ENCODE measurements at places on chromosomes 1 and 21.
A peak's percentile ranks its signal among the peaks of the same experiment; 100 is the strongest.

GRCh38 chr1:9687874-9688582 lies 36.5 kb downstream of the PIK3CD start:
- DNase-seq, result no peak

- DNase-seq, result no peak
These were observed 9.8 kb downstream of the EDN2 start for GRCh38 chr1:41474490-41475271.

- DNase-seq, result no peak
These were observed 102.9 kb downstream of the PTPRC start for GRCh38 chr1:198741744-198742143.

DNA sequence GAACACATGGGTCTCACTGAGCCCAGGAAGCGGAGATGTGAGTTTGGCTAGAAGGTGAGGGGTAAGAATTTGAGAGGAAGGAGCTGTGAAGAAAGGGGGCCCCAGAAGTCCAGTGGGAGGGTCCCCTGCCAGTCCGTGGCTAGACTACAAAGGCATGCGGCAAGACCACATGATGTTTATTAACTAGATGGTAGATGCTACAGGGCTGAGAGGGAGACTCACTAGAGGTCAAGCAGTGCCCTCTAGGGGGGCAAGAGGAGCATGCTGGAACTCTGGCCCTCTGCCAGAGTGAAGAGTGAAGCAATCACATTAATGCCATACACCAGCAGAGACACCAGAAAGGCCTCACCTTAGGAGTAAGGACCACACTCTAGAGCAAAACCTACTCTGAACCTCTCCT lies 12.2 kb downstream of the KIAA0319L start:
- DNase-seq, result peak; percentile 77

DNA sequence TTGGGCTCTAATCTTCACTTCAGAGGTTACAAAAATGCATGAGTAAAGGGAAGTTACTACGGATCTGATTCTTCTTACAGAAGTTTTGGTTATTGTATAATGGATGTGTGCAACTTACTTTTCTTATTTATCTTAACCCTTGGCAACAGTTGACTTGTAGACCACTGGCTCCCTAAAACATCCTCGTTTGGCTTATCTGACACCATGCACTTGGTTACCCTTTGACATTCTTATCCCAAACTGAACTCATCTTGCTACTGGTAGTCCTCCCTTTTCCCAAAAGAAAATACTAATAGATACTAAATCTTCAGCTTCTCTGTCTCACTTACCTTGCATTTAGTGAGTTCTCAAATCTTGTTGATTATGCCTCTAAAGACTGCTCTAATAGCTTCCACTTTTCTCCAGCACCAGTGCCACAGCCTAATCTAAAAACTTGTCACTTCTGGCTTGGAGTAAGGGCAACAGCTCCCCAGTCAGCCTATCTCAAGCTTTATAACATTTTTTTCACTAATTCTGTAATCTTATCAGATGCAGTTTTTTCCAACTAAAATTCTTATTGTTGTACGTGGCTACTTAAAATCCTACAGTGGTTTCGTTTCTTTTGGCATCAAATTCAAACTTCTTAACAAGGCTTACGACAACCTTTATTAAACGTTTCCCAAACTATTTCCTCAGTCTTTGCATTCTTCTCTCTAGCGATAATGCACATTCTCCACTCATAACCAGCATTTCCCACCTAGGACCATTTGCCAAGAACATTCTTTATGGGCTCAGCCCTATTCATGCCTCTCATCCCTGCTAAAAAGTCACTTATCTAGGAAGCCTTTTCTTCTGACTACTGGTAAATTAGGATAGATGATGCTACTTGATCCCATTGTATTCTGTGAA lies 204.2 kb downstream of the KCNT2 start:
- no peak for DNase-seq

DNA sequence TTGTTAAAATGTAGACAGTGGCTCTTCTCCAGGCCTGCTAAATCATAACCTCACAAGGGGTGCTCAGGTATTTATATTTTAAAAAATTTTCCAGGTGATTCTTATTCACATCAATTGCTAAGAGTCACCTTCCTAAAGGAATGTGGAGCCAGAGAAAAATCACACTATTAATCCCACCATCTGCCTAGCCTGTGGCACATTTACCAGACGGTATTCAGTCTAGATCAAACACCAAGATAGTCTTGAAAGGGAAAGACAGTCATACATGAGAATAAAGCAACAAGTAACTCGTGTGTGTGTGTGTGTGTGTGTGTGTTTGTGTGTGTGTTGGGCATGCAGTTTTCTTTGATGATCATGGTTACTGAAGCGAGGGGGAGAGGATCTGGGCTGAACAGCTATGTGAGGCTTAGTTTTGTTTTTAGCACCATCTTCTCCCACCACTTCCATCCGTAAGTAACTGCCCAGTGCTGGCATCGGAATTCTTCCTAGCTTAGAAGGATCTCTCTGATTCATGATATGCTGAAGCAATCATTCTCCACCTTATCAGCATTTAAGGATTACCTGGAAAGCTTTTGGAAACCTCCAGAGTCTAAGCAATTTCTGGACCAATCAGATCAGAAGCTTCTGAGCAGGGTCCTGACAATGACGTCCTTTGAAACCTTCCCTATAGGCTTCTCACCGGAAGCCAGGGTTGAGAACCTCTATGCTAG lies 2.4 kb upstream of the DPT start:
- no peak for DNase-seq

DNA sequence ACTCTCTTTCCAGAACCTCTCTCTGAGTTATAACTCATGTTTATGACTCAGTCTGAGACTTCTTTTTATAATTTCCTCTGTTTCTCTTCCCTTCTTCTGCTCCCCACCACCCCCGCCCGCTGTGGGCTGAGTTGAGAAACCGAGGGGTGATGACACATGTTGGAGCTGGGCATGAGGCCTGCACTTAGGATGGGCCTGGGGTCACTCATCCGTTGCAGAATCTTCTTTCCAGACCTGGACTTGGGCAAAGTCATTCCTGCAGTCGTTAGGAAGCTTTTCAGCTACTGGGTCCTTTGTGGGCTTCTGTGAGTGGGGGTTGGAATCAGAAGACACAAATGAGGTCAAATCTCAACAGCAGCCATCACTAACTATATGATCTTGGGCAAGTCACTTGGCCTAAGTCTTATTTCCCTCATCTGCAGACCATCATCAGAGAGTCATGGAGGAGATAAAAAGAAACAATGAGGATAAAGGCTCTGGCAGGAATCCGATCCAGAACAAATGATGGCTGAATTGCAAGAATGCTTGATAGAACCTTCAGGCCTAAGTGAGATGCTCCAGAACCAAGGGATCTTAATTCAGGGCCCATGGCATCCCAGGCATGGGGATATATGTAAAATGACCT lies 53.4 kb downstream of the RPS6KA1 start:
- no peak for DNase-seq

DNA sequence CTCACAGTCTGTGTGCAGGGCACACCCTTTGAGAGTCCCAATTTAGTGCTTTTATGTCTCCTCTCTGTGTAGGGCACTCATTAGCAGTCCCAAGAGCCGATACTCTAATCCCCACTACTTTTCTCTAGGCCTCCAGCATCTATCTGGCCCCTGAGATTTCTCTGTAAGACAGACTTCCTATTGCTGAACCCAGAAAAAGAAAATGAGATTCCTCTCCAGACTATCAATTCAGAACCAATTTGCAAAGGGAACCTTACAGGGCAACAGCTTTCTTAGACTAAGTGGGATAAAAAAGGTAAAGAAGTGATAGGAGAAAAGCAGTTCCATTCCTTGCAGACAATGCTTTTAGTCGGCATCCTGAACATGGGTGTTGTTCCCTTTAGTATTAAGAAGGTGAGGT lies 172.2 kb downstream of the EDEM3 start:
- DNase-seq, result no peak

GRCh38 chr1:61561666-61562065 lies 163.3 kb downstream of the TM2D1 start:
- DNase-seq, result no peak

DNA sequence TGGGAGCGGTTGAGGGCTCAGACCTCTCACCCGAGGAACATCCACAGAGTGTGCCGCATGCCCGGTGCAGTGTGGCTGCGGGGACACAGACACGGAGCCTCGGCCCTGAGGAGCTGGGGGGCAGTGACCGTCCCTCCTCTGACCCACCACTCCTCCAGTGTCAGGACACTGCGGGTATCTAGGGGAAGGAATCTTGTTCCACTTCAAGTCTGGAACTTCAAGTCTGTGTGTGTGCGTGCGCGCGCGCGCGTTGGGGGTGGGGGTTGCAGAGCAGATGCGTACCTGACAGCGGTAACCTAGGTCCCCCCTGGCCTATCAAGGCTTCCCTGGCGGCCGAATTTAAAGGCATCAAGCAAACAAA lies 17.3 kb downstream of the PCSK9 start:
- no peak for DNase-seq

- DNase-seq, result peak; percentile 95
These were observed 7.7 kb downstream of the ARHGEF2 start for GRCh38 chr1:155970531-155971167.

DNA sequence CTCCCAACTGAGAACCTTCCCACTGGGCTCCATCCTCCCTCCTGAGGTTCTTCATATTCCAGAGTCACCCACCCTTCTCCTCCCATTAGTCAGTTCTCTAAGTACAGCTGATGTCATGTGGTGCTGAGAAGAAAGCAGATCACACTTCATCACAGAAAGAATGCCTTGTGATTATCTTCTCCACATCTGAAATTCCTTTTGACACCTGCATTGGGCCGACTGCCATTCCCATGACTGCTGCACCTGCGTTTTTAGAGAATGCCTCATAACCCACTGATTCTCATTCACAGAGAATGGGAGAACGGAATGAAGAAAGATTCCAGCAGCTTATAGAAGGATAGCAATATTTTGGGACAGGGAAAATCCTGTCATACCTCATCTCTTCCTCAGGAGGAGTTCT lies 14.3 kb downstream of the LEPR start:
- DNase-seq, result no peak

DNA sequence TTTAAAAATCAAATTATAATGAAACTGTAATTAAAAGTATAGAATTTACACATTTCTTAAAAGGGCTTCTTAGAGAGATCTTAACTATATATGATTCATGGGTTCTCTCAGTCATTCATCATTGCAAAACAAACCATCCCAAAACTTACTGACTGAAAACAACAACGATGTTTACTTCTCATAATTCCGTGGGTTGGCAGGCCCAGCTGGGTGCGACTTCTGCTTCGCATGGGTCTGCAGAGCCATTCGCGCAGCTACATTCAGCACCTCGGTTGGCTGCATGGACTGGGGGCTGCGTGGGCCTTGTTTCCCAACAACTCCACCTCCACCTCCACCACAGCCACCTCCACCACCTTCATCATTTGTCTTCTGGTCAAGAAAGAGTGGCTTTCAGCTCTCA lies 4.0 kb downstream of the SLAMF8 start:
- DNase-seq, result no peak

DNA sequence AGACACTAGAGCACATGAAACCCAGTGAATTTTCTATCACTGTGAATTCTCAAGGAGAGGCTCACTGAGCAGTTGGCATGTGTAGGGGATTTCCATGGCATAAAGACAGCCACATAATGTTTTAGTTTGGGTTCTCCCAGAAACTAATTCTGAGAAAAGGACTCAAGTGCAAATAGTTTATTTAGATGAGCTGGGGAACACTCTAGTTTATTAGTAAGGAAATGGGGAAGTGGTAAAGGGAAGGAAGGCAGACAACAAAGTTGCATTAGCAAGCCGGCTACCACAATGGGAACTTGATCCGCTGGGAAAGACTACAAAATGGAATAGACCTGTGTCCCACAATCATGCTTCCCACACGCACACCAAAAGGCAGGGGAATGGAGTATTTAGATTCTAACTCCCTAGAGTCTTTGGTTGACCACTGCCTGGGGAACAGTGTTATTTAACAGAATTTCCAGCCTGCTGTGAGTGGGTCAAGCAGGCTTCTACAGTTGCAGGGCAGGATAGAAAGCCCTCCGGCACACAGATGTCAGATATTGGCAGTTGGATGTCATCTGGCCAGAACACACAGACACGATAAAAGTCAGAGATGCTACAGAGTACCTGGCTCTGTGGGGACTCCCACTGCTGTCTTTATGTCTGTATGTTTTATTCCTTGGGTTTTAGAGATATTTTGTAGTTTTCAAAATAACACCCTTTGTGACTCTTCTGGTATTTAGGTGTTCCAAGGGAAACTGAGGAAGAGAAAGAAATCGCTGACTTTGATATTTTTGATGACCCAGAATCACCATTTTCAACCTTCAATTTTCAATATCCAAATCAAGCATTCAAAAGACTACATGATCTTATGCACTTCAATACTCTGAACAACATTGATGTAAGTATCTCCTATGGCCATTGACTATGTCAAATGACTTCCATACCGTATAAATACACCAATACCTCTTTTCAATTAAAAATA lies 150.1 kb downstream of the PLA2G4A start:
- no peak for DNase-seq

- no peak for DNase-seq
These were observed 805.9 kb upstream of the ADAMTS5 start for GRCh38 chr21:27772816-27773215.

DNA sequence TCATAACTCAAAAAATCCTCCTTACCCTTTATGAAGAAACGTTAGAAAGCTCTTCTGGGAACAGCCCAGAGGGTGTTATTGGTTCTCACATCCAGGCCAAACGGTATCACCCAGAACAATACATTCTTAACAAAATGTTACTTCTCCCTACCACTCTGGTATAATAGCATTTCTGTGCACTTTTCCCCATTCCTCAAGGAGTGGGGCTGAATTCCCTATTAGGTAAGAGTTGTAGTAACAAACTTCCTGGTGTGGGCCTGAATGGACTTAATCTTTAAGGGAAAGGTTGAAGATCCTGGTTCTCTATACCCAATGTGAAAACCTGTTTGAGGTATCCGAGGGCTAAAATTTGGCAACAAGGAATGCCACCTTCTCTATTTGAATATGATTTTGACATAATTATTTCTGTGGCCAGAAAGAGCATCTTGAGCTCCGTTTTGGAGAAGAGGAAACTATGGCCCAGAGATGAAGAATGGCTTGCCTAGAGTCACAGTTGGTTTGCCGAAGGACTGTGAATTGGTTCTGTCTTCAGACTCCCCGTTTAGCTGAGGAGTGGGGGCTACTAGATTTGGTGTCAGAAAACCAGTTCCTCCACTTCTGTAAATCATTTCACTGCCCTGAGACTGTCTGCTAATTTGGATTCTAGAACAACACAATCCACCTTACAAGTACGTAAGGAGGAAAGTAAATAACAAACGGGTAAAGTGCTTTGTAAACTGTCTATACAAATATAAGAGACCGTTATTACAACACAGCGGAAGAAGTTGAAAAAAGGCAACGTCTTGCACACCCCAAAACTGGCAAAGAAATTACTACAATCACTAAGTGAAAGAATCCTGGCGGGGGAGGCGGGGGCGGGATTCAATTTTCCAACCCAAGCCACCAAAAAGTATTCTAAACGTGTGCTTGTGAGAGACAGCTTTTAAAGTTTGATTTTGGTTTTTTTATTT lies 2.3 kb downstream of the ANP32E start:
- no peak for DNase-seq

DNA sequence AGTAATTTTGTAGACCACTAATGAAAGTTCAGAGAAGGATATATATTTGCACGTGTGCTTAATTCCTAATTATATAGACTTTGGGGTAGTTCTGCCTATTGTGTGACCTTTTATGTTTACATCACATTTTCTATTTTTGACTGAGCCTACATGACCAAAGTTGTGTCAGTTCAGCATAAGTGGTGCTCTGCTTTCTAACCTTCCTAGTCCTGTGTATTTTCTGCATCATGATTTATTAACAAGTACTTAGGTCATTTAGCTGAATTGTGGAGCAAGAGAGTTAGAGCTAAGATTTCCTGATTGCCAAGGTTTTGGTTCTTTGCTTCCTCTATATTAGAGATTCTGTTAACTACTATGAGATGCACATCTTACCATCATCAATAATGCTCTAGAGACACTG lies 176.0 kb downstream of the C1orf21 start:
- no peak for DNase-seq

All from WERI-Rb-1 (cell line).